ENCODE measurements at places on chromosomes 1 and 21.

GRCh38 chr1:30189818-30190500, 533.4 kb downstream of the MATN1 start:
- DNase-seq: no peak

DNA sequence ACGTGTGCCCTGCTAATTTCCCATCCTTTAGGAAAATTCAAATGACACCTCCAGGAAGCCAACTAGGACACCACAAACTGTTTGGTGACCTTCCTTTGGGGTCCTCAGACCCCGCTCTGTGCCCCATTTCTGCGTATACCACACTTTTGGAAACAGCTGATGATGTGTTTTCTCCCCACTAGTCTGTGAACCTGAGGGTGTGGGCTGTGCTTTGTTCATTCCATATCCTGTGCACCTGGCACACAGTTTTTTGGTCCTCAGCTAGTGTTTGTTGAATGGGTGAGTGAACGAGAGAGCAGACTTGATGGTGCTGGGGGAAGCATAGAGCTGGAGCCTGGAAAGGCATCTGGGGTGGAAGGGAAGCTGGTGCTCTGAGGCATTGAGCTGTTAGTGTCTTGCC, 48.6 kb downstream of the RPS6KA1 start:
- no peak for DNase-seq

DNA sequence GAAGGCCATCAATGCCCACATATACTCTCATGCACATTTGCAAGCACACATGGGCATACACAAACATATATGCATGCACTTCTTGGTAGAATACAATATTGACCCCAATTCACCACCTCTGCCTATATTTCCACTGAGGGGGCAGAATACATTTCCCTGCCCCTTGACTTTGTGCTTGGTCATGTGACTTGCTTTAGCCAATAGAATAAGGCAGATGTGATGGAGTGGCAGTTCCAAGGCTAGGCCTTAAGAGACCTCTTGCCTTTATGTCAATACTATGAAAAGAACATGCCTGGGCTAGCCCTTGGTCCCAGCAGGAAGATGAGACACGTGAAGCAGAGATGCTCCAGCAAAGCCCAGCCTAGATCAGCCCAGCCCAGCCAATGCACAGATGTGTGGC, 66.0 kb upstream of the GRIK3 start:
- no peak for DNase-seq

GRCh38 chr1:231107151-231107550, 54.7 kb upstream of the TRIM67 start:
- no peak for DNase-seq

GRCh38 chr1:179168536-179168935, 60.9 kb downstream of the ABL2 start:
- no peak for DNase-seq

- no peak for DNase-seq
Observed at GRCh38 chr1:204266504-204267034, 52.8 kb upstream of the GOLT1A start.

DNA sequence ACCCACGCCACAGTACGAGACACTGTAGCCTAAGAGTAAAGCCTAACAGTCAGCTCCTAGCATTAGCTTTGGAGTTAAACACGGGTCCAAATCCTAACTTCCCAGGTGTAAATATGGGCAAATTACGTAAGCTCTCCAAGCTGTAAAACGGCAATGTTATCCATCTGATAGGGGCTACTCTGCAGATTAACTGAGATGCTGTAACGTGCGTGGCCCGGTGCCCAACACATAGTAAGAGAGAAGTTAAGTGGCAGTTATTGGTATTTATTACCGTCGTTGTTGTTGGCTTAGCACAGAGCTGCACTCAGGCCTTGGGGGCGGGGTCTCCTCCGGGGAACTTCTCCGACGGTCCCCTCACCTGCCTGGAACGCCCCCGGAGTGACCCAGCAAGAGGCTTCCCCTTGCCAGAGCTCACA, 457 bp downstream of the TRAPPC3 start:
- no peak for DNase-seq

- DNase-seq: no peak
Observed at GRCh38 chr1:1986451-1987141, 17.0 kb downstream of the CFAP74 start.

DNA sequence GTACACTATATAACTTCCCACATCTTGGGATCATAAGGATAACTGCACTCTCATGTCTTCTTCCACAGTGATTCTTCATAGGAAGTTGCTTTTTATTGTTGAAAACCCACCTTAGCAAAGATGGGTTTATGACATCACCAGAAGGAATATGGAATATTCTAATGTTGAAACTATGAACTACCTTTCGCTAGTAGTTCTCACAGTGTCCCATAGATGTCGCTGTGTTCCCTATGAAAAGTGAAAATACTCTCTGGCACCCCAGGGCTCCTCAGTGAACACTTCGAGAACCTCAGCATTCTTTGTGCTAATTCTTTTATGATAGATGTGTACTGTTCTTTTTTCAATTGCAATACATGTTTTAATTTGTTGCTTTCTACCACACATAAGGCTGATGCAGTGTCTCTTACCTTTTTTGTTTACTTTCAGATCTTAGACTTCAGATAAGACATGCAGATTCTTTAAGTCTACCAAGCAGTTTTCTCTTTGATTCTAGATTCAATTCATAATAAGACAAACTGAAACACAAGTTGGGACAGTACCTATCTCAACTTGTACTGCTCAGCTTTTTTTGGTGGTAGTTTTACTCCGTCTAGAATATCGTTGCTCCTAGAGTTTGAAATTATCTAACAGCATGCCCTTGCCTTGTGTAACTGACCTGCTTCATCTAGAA, 90.8 kb downstream of the GTF2B start:
- no peak for DNase-seq

- no peak for DNase-seq
Observed at GRCh38 chr21:15442743-15443469, 286.9 kb upstream of the USP25 start.

DNA sequence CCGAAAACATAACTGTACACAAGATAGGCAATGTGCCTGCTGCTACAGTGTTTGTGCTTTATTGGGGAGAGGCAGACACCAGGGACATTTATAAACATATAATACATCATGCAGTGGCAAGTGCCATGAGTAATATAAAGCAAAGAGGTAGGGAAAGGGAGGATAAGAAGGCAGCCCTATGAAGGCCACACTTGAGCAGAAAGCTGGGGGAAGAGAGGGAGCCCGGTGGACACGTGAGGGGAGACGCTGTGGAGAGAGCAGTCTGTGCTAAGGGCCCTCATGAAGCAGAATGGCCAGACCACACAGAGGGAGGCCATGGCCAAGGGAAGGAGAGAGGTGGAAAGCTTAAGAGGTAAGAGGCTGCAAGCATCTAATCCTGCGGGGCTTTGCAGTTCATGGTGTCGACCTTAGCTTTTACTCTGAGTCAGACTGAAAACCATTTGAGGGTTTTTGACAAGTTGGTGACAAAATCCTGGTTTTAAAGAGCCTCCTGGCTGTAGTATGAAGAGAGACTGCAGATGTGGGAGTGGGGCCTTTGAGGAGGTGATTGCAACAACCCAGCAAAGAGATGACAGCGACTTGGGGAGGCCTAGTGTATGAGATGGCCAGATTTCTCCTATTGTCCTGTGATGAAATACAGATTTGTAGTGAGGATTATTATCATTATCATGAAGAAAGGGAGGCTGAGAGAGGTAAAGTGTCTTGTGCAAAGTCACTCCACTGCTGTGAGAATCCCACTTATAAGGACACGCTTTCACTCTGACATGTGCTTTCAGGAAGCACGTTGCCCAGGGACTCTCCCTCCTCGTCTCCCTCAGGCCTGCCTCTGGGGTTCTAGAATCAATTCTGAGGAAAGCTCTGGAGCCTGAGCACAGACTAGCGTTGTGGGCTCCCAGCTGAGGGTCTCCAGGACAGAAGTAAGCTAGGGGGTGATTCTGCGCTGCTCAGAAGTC, 192.9 kb downstream of the RHOU start:
- DNase-seq: no peak

- no peak for DNase-seq
Observed at GRCh38 chr1:75861831-75862230, 65.1 kb downstream of the MSH4 start.

- no peak for DNase-seq
Observed at GRCh38 chr1:161887730-161888287, 121.7 kb downstream of the ATF6 start.

- no peak for DNase-seq
Observed at GRCh38 chr1:160363951-160364735, 2.7 kb upstream of the NHLH1 start.

- no peak for DNase-seq
Observed at GRCh38 chr1:91952187-91952586, 3.0 kb downstream of the BRDT start.

GRCh38 chr1:2471587-2472001, 4.5 kb upstream of the PLCH2 start:
- no peak for DNase-seq

DNA sequence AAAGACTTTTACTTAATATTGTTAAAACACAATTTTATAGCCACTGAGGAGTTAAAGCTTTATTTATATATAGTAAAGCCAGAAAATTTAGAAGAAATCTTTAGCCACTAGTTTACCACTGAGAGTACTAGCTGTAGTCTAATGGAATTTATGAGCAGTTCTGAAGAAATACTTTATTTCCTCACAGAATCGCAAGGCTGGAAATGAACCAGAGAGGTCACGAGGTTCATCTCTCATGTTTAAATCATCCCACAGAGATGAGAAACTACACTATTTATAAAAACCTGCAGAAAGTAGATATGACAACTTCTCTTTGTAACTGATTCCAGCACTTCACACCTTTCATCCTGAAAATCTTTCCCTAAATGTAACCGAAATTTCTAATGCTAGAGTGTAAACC, 26.0 kb downstream of the ADGRL4 start:
- no peak for DNase-seq

DNA sequence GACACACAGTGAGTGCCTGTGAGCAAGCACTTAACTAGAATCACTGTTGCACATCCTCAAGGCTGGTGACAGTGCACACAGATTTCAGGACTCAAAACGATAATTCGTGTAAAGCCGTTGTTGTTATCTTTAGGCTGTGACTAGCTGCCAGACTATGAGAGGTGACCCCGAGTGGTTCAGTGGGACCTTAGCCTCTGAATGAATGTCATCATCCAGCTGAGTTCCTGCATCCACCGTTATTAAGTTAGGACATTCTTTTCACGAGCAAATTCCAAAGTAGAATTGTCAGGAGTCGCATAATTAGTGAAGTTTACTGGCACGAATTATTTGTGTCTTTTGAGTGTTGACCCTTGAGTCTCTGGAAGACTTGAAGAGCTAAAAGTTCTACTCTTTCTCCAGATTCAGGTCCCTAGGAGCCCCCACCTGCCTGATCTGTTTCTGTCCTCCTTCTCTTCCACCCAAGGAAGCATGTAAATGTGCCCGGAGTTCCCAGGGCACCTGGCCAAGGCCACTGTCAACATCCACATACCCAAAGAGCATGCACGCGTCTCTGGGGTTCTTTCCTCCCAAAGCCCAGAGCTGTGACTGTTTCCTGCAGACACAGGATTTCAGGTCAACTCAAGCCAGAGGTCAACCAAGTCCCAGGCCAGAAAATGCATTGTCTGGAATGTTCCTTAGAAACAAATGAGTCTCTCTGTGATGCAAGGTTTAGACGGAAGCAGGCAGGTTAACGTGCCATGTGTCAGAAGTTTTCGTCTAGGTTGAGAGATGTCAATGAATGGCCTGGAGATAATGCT, 207.2 kb downstream of the TOMM20 start:
- DNase-seq: no peak

DNA sequence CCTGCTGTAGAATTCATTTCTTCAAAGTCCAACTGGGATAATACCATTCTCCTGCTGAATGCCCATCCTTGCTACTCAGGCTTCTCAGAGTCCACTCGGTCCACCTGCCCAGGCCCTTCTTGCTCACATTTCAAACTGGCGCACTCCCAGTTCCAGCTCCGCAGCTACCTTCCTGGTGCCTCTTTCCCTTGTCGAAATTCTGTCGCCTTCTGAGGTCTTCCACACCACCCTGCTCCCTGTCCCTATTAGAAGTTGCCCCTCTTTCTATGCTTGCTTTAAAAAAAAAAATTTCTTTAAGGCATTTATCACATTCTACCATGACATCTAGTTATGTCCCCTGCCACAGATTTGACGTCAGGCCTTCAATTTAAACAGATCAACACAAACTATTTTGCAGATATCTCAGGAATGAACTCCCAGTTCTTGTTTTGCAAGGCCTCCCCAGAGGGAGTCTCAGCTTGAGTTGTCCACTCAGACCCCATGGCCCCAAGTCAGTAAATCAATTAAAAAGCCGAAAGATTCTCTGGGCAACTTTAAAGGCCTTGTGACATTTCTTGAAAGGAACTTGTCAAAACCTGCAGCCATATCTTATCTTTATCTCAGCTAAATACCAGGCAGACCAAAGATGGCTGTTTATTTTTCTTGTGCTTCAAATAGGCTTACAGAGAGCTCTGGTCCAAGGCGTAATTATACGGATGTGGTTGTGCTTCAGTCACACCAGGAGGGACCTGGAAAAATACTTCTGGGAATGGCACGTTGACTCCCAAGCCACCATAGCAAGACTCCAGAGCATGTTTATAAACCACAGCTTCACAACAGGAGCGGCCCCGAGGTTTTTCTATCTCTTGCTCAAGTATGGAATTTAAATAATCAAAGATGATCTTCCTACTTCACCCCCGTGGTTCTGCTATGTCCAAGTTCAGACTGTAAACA, 2.2 kb downstream of the FAM89A start:
- no peak for DNase-seq

DNA sequence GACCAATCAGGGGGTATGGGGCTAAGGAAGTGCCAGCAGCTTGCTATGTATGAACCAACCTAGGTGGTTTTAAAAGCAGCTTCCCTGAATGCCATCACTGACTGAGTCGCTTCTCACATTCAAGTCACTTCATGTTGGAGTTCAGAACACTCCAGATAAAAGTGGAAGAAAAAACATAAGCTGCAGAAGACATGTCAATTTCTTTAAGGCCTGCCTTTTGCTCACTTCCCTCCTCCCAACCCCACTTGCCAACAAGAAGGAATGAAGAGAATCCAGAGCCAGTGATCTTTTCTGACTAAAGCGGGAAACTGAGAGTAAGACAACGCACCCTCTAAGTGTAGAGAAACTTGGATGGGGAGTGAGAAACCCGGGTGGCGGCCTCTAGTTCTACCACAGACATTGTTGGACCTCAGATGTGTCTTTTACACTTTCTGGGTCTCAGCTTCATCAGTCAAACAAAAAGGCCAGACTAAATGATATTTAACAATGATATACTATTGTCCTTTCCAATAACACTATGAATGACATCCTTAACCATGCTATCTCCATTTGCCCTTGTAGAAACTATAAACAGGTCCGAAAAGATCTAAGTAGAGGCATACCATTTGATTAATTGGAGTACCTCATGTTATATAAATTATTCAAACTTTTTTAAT, 54.1 kb downstream of the LUZP1 start:
- no peak for DNase-seq

- no peak for DNase-seq
Observed at GRCh38 chr1:187203257-187203656, 374.5 kb downstream of the PLA2G4A start.

- no peak for DNase-seq
Observed at GRCh38 chr1:113401067-113401466, 10.8 kb downstream of the MAGI3 start.

DNA sequence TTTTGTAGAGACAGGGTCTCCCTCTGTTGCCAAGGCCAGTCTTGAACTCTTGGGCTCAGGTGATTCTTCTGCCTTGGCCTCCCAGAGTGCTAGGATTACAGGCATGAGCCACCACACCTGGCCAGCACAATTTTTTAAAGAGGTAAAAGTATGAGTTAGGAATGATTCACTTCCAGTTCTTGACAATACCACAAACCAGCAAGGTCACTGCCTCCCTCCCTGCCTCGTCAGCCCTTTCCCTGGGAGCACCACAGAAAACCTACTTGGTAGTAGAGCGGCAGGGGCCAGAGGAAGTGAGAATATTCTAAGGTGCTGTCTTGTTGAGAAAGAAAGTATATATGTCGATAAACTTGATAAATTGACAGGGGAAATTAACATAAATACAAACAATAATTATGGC, 10.8 kb upstream of the CDA start:
- no peak for DNase-seq
